ENCODE measurements at places on chromosomes 6 and 20.

DNA sequence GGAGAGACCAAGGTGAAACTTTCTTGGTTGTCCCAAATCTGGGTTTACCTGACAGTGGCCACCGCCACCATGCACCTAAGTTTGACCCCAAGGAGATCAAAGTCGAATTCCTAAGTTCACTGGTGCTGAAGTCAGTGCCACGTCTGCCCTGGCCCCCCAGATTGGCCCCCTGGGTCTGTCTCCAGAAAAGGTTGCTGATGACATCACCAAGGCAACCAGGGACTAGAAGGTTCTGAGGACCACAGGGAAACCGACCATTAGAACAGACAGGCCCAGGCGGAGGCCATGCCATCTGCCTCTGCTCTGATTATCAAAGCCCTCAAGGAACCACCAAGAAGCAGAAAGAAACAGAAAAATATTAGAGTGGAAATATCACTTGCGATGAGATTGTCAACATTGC is 91.2 kb downstream of the DLL1 start:
- no peak for DNase-seq

- DNase-seq = no peak
Observed at GRCh38 chr6:169669147-169669546, 32.7 kb downstream of the WDR27 start.

GRCh38 chr20:57160985-57161384 is 105.5 kb downstream of the BMP7 start:
- no peak for DNase-seq

DNA sequence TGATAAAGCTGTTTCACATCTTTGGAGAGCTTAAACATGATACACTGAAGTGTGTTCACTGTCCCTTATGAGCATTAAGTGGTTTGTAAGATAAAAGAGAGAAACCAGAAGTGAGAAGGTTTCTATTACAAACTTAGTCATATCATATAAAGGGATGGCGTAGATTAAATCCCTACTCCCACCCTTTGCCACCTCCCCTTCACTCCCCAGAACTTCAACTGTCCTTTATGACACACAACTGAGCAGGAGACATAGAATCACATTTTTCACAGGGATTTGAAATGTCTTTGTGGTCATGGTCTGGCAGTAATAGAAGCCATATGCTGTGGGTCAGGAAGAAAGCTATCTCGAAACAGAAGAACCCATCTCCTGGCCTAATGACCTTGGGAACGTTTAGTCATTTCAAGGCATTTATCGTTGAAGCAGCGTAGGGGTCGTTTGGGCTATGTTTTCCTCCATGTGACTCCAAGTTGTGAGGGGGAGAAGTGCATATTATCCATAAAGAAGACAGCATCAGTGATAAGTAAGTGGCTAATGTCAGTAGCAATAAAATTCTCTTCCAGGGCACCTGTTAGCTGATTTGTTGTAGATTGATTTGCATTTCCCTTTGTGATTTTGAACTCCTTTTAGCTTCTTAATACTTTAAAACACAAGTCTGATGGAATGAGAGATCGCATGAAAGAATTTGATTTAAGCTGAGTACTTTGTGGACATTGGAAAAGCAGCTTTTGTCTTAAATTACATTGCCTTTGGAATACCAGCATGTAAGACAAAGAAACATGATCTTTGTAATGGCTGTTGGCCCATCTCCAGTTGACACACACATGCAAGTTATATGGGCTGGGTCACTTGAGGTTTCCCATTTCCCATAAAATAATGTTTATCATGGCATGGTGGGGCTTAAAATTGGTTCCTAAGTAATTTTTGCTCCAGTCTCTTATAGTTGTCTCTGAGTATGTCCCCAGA is 501.5 kb upstream of the FLRT3 start:
- DNase-seq = peak; percentile 27

DNA sequence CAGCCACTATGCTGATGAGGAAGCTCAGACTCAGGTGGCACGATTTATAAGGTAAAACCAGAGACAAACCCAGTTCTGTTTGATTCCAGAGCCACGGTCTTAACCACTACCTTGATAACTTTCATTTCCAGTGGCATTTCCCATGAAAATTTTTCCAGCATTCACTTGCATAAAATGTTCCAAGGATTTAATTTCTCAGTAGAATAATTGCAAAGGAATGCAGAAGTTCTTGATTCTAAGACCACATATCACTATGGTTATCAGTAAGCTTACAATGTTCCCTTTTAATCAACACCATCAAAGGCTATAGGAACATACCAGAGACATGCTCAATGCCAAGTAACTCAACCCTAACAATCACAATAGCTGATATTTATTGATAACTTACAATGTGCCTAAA is 306.0 kb upstream of the HS3ST5 start:
- DNase-seq = no peak

DNA sequence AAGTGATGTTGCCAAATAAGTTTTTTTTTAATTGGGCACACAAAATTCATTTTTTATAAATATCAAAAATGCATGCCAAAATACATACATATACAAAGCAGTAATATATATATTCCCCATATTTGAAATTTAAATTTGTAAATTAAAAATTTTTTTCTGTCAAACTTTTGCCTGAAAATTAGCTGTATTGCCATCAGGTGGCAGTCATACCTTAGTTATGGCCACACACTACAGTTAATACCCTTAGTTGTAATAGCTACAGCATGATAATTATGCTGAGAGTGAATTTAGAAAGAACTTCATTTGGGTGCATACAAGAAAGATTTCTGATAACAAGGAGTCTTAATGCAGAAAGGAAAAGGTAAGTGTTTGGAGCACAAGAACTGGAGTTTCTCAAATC is 46.2 kb upstream of the SDHAF4 start:
- DNase-seq = no peak

GRCh38 chr6:47780510-47781356 is 1.1 kb upstream of the OPN5 start:
- DNase-seq = peak; percentile 32
